Activated CD8-positive, alpha-beta memory T cell treated with anti-CD3 and anti-CD28 coated beads, Interleukin-2, amount 50 U/mL, for 4 hours (primary cell): ENCODE measurements at places on chromosomes 13 and 19.

- no peak for DNase-seq
Observed at GRCh38 chr19:42115219-42115618, 17.0 kb downstream of the POU2F2 start.

GRCh38 chr19:8820234-8820633, 11.9 kb downstream of the ZNF558 start:
- DNase-seq: no peak

- no peak for DNase-seq
Observed at GRCh38 chr13:110310541-110311442, 3.7 kb downstream of the COL4A2 start.

GRCh38 chr13:21924958-21925357, 254.1 kb downstream of the FGF9 start:
- DNase-seq: no peak

DNA sequence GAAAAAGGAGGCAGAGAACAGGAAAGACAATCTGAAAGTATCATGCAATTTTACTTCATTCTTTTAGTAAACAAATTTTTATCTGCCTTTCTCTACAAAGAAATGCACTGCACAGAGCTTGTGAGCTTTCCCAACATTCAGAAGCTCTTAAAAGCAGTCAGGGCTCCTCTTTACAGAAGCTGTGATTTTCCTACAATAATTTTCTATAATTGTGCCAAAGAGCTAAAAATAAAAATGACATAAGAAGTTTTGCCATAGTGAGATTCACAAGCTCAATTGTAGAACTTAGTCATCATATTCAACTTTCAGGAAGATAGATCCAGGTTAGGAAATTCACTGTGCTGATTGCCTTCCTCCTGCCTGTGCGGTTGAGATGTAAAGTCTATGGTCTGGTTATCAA, 341.4 kb downstream of the PCDH9 start:
- no peak for DNase-seq

- DNase-seq: no peak
Observed at GRCh38 chr13:102825921-102826706, 19.7 kb upstream of the ERCC5 start.

DNA sequence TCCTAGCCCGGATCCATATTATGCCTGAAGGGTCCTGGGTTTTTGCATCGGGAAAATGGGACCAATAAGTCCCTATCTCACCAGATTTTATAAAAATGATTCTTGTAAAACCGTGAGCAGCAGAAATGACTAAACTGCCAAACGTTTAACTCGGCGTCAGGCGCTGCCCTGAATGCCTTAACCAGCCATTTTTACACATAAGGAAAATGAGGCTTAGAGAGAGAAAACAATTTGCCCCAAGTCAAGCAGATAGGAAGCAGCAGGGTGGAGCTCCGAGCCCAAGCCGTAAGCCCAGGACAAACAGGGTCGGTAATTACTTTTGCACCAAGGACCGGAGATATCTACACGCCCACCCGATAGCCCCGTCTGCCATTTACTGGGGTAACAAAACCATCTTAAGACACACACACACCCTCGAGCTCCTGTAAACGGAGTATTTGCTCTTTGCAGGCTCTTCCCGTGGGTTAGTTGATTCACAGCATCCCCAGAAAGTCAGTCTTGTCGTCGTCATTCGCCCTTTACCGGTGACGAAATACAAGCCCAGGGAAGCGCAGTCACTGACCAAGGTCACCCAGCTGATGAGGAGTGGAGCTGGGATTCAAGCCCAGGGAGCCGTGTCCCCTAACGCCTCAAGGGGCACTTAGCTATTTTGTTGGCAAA, 16.0 kb upstream of the MRI1 start:
- DNase-seq: peak; percentile 25

- DNase-seq: no peak
Observed at GRCh38 chr19:16289594-16289993, 35.0 kb upstream of the KLF2 start.

GRCh38 chr19:30666301-30666803, 294.2 kb downstream of the ZNF536 start:
- peak; percentile 43 for DNase-seq

GRCh38 chr13:57018915-57019314, 121.8 kb upstream of the PRR20A start:
- DNase-seq: no peak

- no peak for DNase-seq
Observed at GRCh38 chr13:52832313-52832712, 16.1 kb downstream of the PCDH8 start.

DNA sequence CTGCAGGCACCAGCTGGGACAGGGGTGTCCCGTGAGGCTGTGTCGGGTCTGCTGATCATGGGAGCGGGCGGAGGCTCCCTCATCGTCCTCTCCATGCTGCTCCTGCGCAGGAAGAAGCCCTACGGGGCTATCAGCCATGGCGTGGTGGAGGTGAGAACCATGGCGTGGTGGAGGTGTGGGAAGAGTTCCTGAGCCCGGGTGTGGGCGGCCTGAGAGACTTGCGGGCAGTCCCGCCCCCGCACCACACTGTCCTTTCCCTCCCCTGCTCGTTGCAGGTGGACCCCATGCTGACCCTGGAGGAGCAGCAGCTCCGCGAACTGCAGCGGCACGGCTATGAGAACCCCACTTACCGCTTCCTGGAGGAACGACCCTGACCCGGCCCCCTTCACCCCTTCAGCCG, 10.7 kb downstream of the APLP1 start:
- no peak for DNase-seq

DNA sequence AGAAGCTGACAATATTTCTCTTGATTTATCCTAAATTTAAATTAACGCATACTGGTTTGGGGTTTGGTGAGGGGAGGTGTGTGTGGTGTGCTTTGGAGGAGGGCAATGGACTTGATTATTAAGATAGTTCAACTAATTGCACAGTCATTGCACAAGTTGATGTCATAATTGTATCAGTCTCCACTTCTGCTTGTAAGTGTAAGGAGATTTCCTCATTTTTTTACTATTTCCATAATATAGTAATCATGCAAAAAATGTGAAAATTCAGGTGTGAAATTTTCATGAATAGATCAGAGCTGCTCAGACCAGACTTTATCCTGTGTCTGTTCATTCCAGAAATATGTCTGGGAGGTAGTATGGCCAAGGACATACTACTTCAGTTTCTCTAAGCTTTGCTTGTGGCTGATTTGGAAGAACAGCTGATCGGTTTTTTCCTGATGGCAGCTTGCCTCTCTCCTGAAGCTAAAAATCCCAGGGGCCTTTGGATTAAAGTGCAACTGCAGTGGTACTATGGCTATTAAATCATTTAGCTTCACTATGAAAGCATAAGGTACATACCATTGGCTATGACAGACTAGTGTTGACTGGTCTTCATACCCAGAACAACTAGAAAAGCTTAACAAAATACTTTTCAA, 201.8 kb upstream of the MIR17HG start:
- no peak for DNase-seq
